ENCODE measurements at places on chromosomes 5 and 9. TPM values are rescaled to one million over a fixed set of nuclear protein-coding genes. Genes with fewer than 3 reads are reported as not detected.

The RNF130 gene
- 69.2 TPM for polyA plus RNA-seq

The FNIP1 gene
- polyA plus RNA-seq, result 7.5 TPM

The GPR151 gene
- polyA plus RNA-seq, result 0.07 TPM

The FAM163B gene
- polyA plus RNA-seq, result 0.27 TPM

The SMIM3 gene
- polyA plus RNA-seq, result 30.1 TPM

The SPATA9 gene
- polyA plus RNA-seq, result 0.68 TPM

The PCDHA9 gene
- polyA plus RNA-seq, result not detected

The WNT8A gene
- polyA plus RNA-seq, result 0.09 TPM

The PCDHGB7 gene
- polyA plus RNA-seq, result 1.2 TPM

The GMCL2 gene
- polyA plus RNA-seq, result under 0.01 TPM

The PGM5 gene
- polyA plus RNA-seq, result 5.2 TPM

The GARIN3 gene
- not detected for polyA plus RNA-seq

The TUSC1 gene
- 18.4 TPM for polyA plus RNA-seq

The TPRN gene
- polyA plus RNA-seq, result 6.2 TPM

The IL5 gene
- polyA plus RNA-seq, result 0.43 TPM

The SLIT3 gene
- polyA plus RNA-seq, result 9.2 TPM

The OLFML2A gene
- polyA plus RNA-seq, result 3.1 TPM

The SLC23A1 gene
- polyA plus RNA-seq, result 5.4 TPM

The TMEM161B gene
- 11.4 TPM for polyA plus RNA-seq

The PLCXD3 gene
- 0.37 TPM for polyA plus RNA-seq

The IFNA2 gene
- not detected for polyA plus RNA-seq

Measured in thymus (tissue), 14 donors.